ENCODE measurements at places on chromosomes 4 and X.

GRCh38 chr4:153114771-153115321, 89.4 kb upstream of the TRIM2 start:
- DNase-seq: peak; percentile 79

- no peak for DNase-seq
These were observed 6.6 kb upstream of the LOC101059915 start for GRCh38 chrX:71660562-71661416.

DNA sequence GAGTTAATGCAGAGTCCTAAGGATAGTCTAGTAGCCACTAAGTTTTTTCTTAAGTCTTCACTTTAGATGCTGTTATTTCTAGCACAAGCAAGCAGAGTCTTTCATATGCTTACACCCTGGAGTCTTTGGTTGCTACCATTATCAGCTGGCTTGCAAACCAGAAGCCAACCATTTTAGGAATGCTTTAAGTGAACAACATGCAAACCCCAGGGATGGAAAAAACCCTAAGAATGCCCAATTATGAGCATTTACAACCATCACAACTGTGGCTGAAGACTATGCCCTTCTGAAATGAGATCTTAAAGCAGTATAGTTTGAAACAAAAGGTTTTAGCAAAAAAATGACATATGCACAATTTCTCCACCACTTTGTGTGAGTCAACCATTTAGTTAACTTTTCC, 6.6 kb downstream of the MID1IP1 start:
- DNase-seq: no peak

- no peak for DNase-seq
These were observed 67.2 kb downstream of the ANK2 start for GRCh38 chr4:113116414-113117357.

DNA sequence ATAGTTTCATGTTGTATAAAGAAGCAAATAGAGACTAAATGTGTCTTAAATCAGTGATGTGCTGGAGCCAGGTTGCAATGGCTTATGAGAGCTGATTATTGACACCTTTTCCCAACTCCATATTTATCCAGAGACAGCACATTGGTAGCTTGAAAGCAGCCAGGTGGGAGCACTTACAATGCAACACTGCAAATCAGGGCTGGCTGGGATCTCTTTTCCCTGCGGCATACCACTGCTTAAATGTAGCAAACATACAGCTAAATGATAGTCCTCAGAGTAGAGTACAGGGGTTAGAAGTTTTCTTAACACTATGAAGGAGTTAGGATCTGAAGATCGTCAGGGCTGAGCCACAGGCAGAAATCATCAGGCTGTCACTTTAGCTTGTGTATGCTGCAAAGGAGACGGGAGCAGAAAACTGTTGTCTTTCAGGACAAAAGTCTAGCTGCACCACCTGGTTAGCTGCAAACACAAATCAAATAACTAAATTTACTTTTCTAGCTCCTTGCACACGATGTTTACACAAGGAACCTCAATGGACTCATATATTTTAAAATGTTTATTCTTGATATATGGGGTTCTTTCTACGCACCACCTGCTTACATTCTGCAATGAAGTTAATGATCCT, 527.3 kb downstream of the TLL1 start:
- DNase-seq: no peak

- peak; percentile 10 for DNase-seq
These were observed 64.6 kb downstream of the CLDN22 start for GRCh38 chr4:183255487-183255886.

GRCh38 chrX:148628621-148629020, 128.2 kb downstream of the AFF2 start:
- no peak for DNase-seq

GRCh38 chrX:22105231-22105630, 73.1 kb downstream of the PHEX start:
- no peak for DNase-seq

DNA sequence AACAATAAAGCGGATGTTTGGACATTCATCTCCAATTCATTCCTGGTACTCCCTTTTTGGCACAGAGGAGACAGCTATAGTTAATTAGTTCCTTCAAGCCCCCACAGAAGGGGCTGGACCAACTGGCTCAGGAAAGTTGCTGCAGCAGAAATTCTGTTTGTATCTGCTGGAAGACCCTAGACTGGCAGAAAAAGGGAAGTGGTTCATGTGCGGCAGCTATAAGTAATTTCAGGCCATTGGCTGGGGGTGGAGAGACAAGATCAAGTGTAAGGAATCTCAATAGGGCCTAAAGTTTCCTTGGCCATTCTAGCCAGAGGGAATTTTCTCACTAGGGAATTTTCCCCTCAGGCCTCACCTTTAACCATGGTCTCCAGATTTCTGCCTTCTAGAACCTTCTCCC, 89.9 kb upstream of the DHX15 start:
- DNase-seq: no peak

GRCh38 chr4:136036744-136037143, 1495.5 kb downstream of the PCDH18 start:
- peak; percentile 62 for DNase-seq

- peak; percentile 25 for DNase-seq
These were observed 669 bp downstream of the IRF2 start for GRCh38 chr4:184473499-184474262.

DNA sequence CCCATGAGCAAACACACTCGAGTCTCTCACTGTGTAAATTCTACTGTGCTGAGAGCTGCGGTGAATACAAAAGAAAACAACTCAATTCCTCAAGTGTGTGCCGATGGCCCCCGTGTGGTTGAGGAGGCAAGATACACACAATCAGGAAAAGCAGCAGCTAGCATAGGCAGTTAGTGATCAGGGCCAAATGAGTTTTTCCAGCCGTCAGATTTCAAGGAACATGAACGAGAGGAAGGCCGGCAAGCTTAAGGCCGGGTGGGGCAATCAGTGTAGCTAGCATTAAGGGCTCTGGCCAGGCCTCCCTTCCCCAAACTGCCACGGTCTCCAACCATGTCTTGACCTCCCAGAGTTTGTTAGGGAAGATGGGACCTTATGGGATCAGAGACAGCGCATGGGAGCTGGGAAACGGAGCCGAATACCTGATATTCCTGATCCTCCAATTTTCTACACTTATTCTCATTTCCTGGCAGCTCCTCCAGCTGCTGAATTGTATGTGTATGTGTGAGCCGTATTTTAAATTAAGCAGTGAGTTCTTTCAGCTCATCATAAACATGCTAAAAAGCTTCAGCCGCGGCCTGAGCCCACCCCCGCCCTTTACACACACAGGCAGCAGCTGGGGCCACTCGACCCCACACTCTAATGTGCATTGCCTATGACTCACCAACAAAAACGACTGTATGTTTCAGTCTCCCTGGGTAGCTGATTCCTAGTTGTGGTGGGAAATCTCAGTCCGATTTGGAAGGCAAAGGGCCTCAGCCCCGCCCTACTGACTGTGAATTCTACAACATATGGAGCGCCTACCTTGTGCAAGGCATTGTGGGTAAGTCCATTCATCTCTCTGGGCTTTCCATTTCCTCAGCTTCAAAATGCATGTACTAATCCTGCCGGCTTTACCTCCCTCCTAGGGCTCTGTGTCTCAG, 59.9 kb downstream of the RTL9 start:
- DNase-seq: no peak

DNA sequence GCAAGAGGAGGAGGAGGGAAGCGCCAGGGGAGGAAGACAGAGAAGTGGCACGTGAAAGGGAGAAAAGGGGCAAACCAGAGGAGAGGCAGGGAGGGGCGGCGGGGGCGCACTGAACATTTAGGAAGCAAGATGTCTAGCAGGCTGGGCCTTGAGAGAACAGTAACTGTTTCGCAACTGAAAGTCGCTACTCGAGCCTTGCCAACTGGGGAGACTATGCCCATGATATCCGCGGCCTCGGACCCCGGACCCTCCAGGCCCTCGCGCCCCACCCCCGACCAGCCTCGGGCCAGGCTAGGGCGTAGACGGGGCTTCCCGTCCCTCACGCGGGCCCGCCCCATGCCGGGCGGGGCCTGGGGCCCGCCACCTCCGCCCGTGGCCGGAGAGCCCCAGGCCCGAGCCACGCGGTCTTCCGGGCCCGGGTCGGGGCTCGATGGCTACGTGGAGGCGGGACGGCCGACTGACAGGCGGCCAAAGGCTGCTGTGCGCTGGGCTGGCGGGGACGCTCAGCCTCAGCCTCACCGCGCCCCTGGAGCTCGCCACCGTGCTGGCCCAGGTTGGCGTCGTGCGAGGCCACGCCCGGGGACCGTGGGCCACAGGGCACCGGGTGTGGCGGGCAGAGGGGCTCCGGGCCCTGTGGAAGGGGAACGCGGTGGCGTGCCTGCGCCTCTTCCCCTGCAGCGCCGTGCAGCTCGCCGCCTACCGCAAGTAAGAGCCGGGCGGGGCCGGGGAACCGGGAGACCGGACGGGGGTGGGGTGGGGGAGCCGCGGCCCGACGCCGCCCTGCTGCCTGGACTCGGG, at the start of gene SLC25A43:
Gene SLC25A43 (plus strand): TSS at position 363 of the 798 bp plus-strand sequence. CDS start 68 bp downstream, at position 431.
- peak; percentile 1 for DNase-seq

DNA sequence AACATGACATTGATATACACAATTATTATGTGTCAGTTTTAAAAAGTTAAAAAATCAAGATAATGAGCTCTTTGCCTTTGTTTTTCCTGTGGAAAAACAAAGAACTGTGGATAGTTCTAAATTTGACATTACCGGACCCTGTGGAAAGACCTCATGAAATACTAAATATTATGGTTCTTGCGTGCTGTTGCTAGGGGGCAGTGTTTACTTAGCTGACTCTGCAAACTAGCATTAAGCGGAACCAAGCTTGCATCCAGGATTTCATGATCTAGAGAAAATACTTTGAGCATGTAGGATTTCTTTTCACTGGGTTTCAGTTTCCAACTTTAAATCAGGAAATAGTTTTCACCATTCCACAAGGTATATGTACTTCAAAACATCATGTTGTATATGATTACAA, 33.6 kb downstream of the CLCN4 start:
- peak; percentile 16 for DNase-seq

DNA sequence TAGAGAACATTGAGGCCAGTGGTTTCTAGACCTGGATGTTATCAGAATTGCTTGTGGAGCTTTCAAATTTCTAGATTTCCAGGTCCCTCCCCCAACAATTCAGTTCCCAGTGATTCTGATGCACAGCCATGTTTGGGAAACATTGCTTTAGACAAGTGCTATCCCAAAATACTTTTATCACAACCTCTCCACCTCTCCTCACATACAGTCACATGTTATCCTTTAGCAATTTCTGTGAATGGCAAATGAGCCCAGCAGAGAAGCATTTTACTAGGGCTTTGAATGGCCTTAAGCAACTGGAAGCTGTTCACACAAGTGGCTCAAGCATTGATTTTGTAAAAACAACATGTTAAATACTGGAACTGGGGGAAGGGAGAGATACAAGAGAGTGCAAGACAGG, 29.7 kb downstream of the DCX start:
- DNase-seq: no peak

GRCh38 chr4:169220854-169221411, 49.8 kb downstream of the SH3RF1 start:
- DNase-seq: no peak

GRCh38 chr4:129926936-129927335, 831.0 kb downstream of the C4orf33 start:
- no peak for DNase-seq

- DNase-seq: no peak
These were observed 138.7 kb downstream of the F11 start for GRCh38 chr4:186404562-186405134.

DNA sequence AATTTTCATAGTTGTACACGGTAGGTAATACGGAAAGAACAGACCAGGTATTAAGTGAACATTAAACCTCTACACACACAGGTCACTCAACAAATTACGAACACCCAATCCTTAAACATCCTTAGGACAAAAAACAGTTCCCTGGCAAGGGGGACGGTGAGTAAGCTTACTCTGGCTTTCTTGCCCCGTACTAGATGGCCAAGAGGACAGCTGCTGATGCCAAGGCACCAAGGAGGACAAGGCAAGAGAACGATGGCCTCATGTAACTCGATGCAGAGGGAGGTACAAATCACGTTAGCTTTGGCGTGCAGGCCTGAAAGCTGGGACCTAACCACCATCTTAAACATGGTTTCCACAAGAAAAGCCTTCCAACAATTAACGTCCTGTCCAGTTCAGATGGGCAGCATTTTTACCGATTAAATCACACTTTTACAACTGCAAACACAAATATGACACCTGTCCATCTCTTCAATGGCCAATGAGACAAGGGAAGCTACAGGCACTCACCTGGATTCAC, 23.7 kb downstream of the FAT1 start:
- DNase-seq: no peak

DNA sequence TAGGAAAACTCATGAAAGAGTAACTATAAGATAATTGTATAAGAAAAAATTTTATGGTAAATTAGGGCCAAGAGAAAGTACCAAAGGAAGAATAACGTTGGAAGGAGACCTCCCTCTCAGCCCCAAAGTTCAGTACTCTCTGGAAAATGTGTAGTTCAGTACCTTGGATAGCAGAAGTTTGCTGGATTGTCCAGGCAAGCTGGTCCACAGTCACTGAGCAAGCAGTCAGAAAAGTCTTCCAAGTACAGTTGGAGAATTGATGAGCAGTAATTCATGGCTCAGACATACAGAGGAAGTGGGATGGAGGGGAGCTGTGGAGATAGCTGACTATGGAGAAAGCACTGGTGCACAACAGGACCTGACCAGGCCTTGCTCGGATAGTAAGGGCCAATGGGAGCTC, 598.2 kb upstream of the NDST4 start:
- no peak for DNase-seq

- no peak for DNase-seq
These were observed 53.3 kb upstream of the NKAP start for GRCh38 chrX:119996600-119997524.

GRCh38 chr4:134260126-134260525, 58.5 kb upstream of the PABPC4L start:
- no peak for DNase-seq

GRCh38 chr4:23373261-23373660, 516.6 kb downstream of the PPARGC1A start:
- peak; percentile 47 for DNase-seq

GRCh38 chr4:2734612-2735011, 21.5 kb downstream of the TNIP2 start:
- DNase-seq: no peak

GRCh38 chr4:108690738-108691137, 40.3 kb downstream of the OSTC start:
- DNase-seq: no peak
